ENCODE measurements at places on chromosomes 13 and 19.

DNA sequence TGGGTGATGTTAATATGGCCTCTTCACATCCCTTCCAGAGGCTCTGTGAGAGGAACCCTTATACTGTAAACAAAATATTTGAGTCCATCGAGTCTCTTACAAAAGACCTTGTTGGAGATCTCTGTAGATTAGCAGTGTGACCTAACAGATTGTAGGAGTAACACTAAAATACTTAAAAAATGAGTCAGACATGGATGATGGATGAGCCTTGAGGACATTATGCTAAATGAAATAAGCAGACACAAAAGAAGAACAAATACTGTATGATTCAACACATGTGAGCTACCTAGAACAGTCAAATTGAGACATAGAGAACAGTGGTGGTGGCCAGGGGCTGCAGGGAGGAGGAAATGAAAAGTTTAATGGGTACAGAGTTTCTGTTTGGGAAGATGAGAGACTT is 152.2 kb upstream of the UBL3 start:
- no peak for DNase-seq

DNA sequence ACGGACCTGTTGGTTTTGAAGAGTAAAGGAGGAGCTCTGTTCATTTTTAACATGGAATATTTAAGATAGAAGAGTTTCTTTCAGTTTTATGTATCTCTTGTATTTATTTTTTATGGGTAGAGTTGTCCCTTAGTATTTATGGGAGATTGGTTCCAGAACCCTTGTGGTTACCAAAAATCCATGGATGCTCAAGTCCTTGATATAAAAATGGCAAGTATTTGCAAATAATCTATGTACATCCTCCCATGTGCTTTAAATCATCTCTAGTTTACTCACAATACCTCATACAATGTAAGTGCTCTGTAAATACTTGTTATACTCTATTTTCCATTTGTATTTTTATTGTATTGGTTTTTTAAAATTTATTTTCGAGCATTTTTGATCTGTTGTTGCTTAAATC is 63.1 kb downstream of the TM9SF2 start:
- no peak for DNase-seq

DNA sequence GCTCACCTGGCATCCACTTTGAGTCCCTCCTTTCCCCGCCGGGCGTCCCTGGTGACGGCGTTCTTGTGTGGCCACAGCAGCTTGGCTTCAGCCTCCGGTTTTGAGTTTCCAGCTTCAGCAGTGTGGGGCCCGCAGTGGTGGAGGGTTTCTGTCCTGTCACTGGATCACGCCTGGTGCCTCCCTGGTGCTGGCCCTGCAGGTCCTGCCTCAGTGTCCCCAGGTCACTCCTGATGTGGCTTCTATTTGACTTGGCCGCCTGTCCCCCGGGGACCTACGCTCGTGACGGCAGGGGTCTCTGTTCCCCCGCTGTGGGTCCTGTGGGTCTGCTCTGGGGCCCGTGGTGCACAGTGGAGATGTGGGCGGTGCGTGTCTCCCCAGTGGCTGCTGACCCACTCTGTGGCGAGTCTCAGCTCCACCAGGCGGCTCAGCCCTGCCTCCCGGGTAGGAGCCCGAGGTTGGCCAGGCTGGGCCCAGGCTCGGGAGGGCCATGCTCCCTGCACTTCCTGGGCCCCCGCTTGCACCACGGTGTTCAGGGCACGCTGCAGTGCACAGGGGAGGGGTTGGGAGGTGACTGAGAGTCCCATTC is 1.9 kb downstream of the ATP4B start:
- no peak for DNase-seq

DNA sequence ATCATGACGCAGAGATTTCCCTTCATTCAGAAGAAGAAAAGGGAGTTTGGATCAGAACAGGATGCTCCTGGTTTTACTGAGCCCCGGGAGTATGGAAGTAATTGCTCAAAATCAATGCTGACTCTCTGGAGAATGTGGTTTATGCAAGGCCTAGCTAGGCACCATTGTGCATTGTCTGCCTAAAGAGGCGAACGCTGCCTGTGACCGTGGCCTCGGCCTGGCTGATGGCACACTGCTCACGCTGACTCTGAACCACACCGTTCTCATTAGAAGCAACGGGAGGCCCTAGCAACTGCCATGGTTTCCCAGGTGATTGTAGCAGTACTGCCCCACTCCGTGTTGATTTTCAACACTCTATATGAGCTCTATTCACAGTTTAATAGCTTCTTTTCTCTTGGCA is 41.7 kb upstream of the UBL3 start:
- DNase-seq: no peak

DNA sequence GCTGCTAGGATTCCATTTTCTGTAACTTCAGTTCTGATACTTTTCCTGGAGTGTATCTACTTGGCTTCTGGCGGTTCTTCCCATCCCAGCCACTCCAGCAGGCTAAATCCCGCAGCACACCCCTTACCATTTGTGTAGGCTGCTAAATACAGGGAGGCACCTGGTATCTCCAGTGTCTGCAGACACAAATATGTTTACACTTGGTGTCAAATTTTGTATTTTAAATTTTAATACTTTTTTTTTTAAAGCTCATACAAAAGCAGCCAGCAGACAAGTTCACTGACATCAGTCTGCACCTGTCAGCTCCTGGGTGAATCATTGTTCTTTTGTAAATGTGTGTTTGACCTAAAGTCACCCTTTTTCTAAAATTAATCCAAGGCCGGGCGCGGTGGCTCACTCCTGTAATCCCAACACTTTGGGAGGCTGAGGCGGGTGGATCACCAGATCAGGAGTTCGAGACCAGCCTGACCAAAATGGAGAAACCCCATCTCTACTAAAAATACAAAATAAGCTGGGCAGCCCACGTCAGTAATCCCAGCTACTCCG is 3.4 kb upstream of the ZSCAN4 start:
- DNase-seq: no peak

- no peak for DNase-seq
Observed at GRCh38 chr13:109792416-109793059, 6.2 kb upstream of the IRS2 start.

- DNase-seq: no peak
Observed at GRCh38 chr13:36461506-36461905, 29.2 kb downstream of the CCNA1 start.

GRCh38 chr13:106036870-106037269 is 498.6 kb downstream of the EFNB2 start:
- DNase-seq: no peak

- no peak for DNase-seq
Observed at GRCh38 chr13:20713751-20714150, 10.3 kb downstream of the IL17D start.

GRCh38 chr13:91368101-91368500 is 20.6 kb downstream of the MIR17HG start:
- no peak for DNase-seq

DNA sequence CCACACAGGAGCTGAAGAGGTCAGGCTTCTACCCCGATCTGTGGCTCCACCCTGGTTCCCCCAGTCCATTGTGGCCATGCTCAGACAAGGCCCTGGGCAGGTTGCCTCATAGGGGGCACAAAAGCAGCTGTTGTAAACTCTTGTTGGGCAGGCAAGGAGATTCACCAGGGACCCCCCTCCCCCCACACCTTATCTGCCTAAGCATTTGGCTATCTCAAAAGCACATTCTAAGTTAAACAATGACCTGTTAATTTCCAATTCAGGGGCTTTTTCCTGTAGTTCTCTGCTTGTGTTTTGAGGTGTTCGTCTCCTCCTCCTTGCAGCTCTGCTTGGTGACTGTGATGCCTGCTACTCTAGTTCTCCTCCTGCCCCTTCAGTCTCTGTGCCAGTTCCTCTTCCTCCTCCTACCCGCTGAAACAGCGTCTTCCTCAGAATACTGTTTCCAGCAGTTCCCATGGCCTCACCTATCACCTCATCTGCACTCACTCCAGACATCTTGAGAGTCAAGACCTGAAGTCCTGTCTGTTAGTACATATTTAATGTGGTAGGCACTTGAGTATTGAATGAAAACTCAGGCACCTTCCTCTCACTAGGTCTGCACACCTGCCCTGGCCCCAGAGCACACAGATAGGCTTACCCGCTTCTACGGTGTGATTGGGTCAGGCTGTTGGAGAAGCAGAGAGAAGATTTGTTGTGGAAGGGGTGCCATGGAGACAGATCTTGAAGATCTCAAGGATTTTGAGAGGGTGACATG is 31.7 kb downstream of the SPATA13 start:
- no peak for DNase-seq

DNA sequence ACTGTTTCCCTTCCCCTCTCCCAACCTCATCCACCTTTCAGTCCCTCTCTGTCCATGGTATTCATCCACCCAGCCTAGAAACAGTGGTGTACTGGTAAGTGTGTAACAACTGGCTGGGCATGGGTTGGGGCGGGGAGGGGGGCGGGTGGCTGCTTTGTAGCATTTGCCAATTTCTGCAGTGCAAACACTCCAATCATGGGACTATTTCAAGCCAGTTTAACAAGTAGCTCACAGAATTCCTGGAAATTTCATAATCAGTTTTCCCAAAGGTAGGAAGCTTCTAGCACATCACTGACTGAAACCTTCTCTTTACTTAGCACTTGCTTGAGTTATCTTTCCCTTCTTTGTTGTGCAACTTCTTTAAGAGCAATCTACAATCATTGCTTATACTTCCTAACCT is 100.8 kb upstream of the WASF3 start:
- DNase-seq: no peak

- DNase-seq: peak; percentile 52
Observed at GRCh38 chr13:50152655-50153309, 137.5 kb downstream of the KCNRG start.

- peak; percentile 30 for DNase-seq
Observed at GRCh38 chr19:3045885-3046697, 16.2 kb downstream of the TLE5 start.

DNA sequence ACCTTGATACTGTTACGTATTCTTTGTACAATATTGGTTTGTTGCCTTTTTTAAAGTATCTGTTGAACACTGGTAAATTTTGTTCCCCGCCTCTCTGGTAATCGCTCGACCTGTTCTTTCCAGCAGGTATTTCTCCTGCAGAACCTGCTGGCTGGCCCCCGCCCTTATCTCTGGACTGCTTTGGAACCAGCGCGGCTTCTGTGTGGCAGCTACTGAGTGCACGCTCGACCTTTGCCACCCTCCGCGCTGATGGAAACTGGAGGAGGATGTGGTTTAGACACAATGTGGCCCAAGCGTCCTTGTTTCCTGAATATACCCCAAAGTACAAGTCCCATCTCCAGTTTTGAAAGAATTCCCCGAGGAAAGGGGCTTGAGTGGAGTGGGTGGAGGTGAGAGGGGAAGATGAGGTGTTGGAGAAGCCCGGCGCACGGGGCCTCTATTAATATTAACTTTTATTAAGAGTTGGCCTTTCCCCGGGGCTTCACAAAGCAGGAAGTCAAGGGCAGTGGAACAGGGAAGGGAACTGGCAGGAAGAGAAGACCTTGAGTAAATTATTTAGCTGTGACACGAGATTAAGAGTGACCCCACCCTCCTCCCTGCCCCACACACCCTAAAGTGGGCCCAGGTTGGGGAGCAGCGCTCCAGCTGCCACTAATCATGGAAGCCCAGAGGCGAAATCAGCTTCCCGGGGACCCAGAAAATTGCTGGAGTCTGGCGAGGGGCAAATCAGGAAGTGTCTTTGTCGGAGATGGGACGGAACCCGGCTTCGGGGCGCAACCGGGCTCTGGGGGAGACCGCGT is 16.0 kb downstream of the CDX2 start:
- no peak for DNase-seq

- DNase-seq: no peak
Observed at GRCh38 chr19:45311621-45312020, 11.1 kb downstream of the CKM start.

DNA sequence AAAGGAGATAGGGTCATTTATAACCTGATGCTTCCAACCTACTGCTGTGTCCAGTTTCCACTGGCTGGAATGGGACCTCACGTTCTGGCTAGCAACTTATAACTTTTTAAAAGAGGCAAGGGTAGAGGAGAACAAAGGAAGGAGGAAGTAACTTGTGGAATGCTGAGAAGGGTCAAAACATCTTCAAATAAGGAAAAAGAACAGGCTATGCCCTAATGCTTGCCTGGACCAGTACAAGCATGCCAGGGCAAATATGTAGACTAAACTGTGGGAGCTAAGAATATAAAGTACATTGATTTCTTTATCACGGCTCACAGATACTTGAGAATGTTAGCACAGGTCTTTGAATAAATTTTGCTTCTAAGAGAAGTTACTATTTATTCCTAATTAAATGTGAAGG is 1.5 kb upstream of the ZNF561 start:
- DNase-seq: no peak

DNA sequence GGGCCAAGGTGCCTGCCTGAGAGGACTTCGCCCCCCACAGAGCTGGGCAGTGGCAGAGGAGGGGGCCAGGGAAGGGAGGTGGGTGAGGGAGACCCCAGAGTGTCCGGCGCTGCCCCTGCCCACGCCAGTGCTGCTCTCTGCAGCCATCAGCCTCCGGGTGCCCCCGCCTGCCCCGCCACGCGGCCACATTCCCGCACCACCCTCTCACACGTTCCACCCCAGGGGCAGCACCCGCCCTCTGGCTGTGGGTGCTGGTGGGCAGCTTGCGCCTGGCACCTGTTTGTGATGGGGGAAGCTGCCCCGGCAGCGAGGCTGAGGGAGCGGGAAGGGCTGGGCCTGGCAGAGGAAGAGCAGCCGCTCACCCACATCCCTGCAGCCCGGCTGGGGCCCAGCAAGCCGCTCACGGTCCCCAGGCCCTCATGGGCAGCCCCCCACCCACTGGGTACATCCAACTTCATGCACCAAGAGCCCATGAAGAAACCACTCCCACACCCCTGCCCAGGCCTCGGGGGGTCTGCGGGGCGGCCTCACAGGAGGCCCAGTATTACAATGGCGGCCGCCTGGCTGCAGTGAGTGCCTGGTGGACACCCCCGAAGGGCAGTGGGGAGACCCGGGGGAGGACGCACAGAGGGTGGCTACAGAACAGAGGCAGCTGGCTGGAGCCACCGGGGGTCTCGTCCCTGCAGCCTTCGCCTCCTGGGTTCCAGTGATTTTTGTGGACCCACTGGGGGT is 14.0 kb downstream of the SBNO2 start:
- DNase-seq: no peak

- DNase-seq: no peak
Observed at GRCh38 chr19:41427647-41428480, 690 bp upstream of the B3GNT8 start.

DNA sequence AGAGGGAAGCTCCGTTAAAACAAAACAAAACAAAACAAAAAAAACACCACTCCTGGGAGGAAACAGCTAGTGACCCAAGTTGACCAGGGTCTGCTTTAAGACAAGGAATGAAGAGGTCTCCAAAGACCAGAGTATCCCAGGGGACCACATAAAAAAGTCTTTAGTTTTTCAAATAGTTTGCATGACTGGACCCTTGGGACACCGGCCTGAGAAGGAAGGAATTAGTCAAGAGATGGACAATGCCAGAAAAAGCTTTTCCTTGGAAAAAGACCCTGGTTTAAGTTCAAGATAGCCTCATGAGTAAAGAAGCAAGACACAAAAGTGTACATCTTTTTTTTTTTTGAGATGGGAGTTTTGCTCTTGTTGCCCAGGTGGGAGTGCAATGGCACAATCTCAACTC is 12.5 kb upstream of the PNMA8B start:
- no peak for DNase-seq

All from RPMI8226 (cell line).